H7 (cell line): ENCODE measurements at places on chromosomes 2 and 18.
A peak's percentile ranks its signal among the peaks of the same experiment; 100 is the strongest.

- DNase-seq = no peak
Observed at GRCh38 chr2:201127570-201127969, 11.6 kb downstream of the CFLAR start.

DNA sequence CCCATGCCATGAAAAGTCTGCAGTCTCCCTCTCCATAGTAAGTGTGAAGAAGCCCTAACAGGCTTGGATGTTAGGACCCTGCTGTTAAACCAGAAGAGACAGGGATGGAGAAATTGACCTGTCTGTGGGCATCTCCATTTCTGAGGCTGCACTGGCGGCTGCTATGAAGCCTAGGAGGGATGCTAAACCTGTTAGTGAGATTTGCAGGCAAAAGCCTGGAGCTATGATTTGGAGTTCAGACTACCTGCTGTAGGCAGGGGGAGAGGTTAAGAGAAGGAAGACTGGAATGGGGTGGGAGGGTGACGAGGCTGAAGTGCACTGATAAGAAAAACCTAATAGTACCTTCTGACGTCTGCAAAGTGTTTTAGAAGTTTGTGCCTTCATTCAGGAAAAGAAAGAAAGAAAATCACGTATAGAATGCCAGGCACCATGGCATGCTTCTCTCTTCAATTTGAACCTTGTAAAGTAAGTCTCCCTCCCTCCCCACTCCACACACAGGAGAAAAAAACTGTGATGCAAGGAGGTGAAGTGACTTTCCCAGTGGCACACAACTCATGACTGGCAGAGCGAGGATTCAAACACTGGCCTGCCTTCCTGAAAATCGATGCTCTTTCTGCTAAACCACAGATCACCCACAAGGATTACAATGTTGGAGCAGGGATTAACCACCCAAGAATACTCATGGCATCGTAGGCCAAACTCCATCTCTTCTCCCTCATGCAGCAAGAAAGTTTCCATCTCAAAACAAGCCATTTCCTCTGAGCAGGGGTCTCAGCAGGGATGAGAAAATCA is 98.5 kb upstream of the PKDCC start:
- DNase-seq = no peak

DNA sequence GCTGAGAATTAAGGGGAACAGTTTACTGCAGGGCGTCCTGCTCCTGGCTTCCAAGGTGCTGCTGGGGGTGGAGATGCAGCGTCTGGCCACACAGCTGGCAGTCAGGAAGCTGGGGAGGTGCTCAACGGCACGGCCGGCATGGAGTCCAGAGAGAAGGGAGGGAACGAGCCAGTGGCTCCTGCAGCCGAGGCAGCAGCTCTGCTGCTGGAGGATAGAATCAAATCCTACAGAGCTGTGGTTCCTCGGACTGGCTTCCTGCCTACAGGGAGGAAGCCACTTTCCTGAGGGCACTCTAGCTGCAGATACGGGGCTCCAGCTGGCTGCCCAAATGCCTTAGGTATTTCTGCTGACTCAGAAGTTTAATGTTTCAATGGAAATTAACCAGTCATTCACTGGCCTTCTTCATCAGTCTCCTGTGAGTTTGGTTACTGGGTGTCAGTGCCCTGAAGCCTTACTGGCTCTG is 266.3 kb downstream of the TWIST2 start:
- no peak for DNase-seq

GRCh38 chr18:24060644-24061043 is 46.1 kb downstream of the TTC39C start:
- DNase-seq = no peak

GRCh38 chr2:192437653-192438052 is 242.9 kb upstream of the TMEFF2 start:
- no peak for DNase-seq

DNA sequence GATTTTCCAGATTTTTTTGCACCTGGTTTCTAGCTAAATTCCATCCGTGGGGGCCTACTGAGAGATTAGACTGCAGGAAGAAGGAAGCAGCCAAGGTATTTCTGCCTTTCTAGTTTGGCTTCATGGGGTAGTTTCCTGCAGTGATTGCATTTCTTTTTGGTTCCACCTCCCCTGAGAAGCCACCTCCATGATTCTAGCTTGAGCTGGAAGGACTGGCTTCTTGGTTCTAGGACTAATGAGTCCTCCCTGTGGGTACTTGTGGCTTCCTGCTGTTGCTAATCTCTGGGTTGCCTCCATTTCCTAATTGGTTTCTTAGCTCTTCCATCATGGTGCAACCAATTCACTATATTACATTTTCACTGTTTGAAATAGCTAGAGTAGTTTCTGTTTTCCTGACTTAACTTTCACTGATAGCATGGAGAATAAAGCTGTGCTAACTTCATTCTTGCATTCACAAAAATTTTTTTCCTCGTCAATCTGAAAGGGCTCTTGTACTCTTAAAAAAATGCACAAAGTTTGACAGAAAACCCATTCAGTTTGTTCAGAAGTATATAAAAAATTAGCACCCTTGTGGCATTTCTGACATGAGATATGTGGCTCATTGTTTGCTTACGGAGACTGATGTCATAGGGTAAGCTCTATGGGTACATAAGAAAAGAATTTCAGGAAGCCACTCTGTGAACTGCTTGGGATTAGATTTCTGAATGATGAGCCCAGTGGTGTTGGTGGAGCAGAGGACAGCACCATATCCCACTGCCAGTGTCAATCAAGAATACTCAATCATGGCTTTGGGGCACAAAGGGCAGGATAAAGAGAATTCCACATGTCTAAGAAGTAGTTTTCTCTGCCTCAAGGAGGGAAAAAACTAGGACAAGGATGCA is 242.8 kb upstream of the RBMS1 start:
- no peak for DNase-seq

- no peak for DNase-seq
Observed at GRCh38 chr18:79574938-79575525, 104.6 kb upstream of the CTDP1 start.

GRCh38 chr18:55444536-55444935 is 143.5 kb downstream of the TCF4 start:
- DNase-seq = no peak

GRCh38 chr18:74175658-74176057 is 27.3 kb downstream of the TIMM21 start:
- DNase-seq = no peak

GRCh38 chr18:78525366-78526111 is 454.1 kb upstream of the SALL3 start:
- no peak for DNase-seq

GRCh38 chr18:41853280-41853679 is 101.8 kb upstream of the PIK3C3 start:
- no peak for DNase-seq

DNA sequence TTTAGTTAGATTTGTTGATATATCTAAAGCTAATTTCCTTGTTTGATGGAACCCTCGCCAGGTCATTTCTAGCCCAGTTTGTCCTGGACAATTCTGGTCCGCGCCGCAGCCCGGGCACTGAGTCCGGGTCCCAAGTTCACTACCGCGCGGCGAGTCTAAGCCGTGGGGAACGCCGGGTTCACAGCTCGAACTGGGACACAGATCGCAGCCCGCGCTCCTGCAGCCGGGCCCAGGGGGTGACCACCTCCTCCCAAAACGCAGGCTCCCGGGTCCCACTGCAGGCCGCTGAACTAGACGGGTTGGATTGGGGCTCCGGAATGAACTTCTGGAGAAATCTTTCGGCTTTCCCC is 681 bp downstream of the ACADL start:
- DNase-seq = no peak

- DNase-seq = no peak
Observed at GRCh38 chr2:146982393-146982846, 862.4 kb upstream of the ACVR2A start.

GRCh38 chr2:228115-228514 is 35.7 kb downstream of the SH3YL1 start:
- DNase-seq = no peak

DNA sequence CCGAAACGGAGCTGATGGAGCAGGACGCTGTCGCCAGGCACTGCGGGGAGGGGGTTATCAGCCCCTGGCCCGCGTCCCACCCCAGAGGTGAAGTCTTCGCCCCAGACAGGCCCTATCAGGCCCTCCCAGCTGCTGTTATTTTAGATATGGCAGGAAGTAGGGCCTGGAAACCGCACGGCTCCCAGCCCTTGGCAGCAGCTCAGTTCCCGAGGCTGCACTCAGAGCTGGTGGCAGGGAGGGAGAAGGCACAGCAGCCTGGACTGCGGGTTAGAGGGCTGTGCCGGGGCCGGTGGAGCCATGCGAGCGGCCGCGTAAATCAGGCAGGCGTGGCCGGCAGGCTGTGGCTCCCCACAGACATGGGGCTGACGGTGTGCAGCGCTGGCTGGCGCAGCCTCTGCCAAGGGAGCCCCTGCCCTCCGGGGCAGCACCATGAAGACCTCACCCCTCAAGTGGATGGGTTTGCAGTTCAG is 111.4 kb downstream of the NFATC1 start:
- peak; percentile 81 for DNase-seq

- DNase-seq = no peak
Observed at GRCh38 chr18:21085579-21086166, 25.9 kb downstream of the ROCK1 start.

- DNase-seq = no peak
Observed at GRCh38 chr2:180219491-180219890, 212.4 kb upstream of the CWC22 start.

- DNase-seq = no peak
Observed at GRCh38 chr2:47811668-47812067, 28.7 kb downstream of the MSH6 start.

DNA sequence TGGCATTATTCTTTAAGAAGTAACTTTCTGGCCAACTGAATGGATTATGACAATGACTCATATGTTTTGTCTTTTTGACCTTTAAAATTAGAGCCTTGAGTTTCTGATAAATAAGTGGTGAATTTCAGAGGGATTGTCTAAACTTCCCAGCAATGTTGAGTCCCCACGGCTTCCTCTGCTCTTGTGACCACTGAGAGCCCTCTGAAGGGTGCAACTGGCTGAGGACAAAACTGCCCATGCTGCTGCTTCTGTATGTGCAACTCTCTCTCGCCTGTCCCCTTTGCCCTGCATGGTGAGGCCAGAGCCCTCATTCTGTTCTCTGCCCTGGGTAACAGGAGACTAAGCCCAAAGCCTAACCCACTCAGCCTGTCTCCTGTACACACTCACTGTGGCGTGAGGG is 52.7 kb upstream of the SLC14A1 start:
- no peak for DNase-seq

GRCh38 chr18:677951-678381 is 20.5 kb downstream of the TYMS start:
- no peak for DNase-seq

GRCh38 chr18:74277296-74277695 is 14.5 kb downstream of the CYB5A start:
- no peak for DNase-seq

DNA sequence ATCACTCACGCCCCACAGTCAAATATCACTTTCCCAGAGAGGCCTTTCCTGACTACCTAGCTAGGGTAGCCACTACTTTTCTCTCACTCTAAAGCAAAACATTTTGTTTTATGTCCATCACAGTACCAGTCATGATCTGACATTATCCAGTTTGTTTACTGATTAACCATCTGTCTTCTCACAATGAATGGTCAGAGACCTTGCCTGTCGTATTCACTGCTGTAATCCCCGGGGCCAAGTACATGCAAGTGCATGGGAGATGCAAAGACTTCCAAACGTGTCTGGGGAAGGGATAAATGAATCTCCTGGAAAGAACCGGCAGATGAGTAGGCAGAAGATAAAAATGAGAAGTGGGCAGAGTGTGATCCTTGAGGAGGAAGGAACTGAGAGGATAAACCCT is 39.7 kb downstream of the THUMPD2 start:
- no peak for DNase-seq

DNA sequence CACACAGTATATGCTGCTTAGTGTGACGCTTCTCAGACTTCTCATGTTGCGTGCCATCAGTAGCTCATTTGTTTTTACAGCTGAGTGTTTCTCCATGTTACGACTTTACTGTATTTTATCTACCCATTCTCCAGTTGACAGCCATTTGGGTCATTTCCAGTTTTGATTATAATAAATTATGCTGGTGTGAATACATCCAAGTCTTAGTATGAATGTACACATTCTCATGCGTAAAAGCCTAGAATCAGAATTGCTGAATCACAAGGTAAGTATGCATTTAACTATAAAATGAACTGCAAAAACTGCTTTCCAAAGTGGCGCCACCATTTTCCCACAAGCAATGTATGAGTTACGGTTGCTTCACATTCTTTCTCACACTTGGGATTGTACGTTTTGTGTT is 184.2 kb upstream of the SLC35G4 start:
- no peak for DNase-seq

- no peak for DNase-seq
Observed at GRCh38 chr2:579351-579886, 97.8 kb downstream of the TMEM18 start.

GRCh38 chr18:1308686-1309085 is 404.0 kb downstream of the ADCYAP1 start:
- no peak for DNase-seq

DNA sequence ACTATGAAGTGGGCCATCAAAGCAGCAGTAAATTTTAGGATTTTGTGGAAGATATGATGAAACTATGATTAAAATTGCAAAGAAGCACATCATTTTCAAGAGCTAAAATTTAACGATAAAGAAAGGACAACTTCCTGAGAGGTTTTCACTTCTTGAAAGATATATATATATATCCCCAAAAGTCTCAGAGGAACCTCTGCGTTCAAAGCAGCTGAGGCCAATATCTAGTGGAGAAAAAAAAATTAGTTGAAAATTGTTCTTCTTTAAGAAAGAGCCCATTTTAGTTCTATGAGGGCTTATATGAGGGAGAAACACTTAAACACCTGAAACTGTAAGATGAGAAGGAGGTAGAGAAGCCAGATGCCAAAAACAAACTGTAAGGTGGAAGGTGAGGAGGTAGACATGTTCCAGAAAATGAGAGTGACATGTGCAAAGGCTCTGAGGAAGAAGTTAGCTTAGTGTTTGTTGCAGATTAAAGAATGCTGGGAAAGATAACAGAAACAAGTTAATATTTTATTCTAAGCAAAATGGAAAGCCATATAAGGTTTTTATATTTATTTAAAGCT is 72.9 kb upstream of the VRK2 start:
- DNase-seq = no peak

- no peak for DNase-seq
Observed at GRCh38 chr18:32086881-32087280, 4.8 kb upstream of the RNF138 start.

DNA sequence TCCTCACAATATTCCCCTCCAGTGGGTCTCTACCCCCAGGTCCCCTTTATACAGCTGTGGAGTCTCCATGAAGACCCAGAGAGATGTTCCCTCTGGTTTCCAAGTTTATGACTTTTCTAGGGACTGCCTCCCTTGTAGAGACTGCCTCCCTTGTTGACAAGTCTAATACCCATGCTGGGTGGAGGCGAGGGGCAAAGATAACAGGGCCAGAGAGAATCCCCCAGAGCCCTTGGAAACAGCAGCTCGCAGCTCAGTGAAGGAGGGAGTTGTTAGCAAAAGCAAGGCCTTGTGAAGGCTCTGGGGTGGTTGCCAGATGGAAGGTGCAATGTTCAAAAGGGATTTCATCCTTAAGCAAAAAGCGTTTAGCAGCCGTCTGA is 75.0 kb upstream of the GATA6 start:
- DNase-seq = no peak

- no peak for DNase-seq
Observed at GRCh38 chr2:236550701-236551465, 18.7 kb upstream of the ACKR3 start.

GRCh38 chr2:47645246-47645645 is 137.7 kb upstream of the MSH6 start:
- no peak for DNase-seq

GRCh38 chr2:145593991-145594614 is 1074.2 kb upstream of the ZEB2 start:
- DNase-seq = no peak
